ENCODE measurements at places on chromosomes 5 and 9.

GRCh38 chr5:94660506-94660905 lies 42.0 kb downstream of the SLF1 start:
- no peak for DNase-seq
- no peaks in the 10 kb centered on the region for H3K27me3 ChIP-seq
- H3K4me1 ChIP-seq = no peaks in the 10 kb centered on the region
- H3K4me3 ChIP-seq = no peak overlapping the region
- H3K27ac ChIP-seq = no peak overlapping the region
- no peaks in the 10 kb centered on the region for H3K36me3 ChIP-seq

- DNase-seq = peak; percentile 95
- no peaks in the 10 kb centered on the region for H3K36me3 ChIP-seq
- peaks cover 4% of the 10 kb centered on the region for H3K4me1 ChIP-seq
- H3K4me3 ChIP-seq = peak overlapping the region; percentile 48
- H3K27me3 ChIP-seq = no peaks in the 10 kb centered on the region
- H3K27ac ChIP-seq = peak overlapping the region; percentile 30
Observed at GRCh38 chr5:100270023-100270771, 265.0 kb upstream of the FAM174A start.

- H3K4me3 ChIP-seq = no peak overlapping the region
- peaks cover 9% of the 10 kb centered on the region for H3K36me3 ChIP-seq
- H3K27me3 ChIP-seq = no peaks in the 10 kb centered on the region
- no peak for DNase-seq
- peaks cover 21% of the 10 kb centered on the region for H3K4me1 ChIP-seq
Observed at GRCh38 chr9:110156416-110156815, 51.5 kb downstream of the C9orf152 start.

GRCh38 chr5:43485406-43485805 lies 1.7 kb upstream of the TMEM267 start:
- H3K27me3 ChIP-seq = no peaks in the 10 kb centered on the region
- no peak overlapping the region for H3K27ac ChIP-seq
- DNase-seq = no peak
- no peaks in the 10 kb centered on the region for H3K36me3 ChIP-seq
